ENCODE measurements at places on chromosomes 1 and 21.
A peak's percentile ranks its signal among the peaks of the same experiment; 100 is the strongest.

- no peak for DNase-seq
These were observed 161.6 kb upstream of the VAMP3 start for GRCh38 chr1:7609311-7609994.

DNA sequence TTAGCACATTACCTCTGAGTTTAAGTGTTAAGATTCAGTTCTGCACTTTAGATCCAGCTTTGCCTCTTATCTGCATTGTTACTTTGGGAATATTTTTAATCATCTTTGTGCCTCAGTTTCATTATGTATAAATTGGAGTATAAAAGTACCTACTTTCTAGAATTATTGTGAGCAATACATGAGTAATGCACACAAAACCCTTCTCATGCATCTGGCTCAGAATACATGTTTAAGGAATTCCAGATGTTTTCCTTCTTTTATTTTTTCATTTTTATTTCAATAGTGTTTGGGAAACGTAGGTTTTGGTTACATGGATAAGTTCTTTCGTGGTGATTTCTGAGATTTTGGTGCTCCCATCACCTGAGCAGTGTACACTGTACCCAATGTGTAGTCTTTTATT, 14.2 kb downstream of the C8A start:
- DNase-seq, result no peak

- peak; percentile 90 for DNase-seq
These were observed 90.5 kb downstream of the GDAP2 start for GRCh38 chr1:117838911-117839310.

DNA sequence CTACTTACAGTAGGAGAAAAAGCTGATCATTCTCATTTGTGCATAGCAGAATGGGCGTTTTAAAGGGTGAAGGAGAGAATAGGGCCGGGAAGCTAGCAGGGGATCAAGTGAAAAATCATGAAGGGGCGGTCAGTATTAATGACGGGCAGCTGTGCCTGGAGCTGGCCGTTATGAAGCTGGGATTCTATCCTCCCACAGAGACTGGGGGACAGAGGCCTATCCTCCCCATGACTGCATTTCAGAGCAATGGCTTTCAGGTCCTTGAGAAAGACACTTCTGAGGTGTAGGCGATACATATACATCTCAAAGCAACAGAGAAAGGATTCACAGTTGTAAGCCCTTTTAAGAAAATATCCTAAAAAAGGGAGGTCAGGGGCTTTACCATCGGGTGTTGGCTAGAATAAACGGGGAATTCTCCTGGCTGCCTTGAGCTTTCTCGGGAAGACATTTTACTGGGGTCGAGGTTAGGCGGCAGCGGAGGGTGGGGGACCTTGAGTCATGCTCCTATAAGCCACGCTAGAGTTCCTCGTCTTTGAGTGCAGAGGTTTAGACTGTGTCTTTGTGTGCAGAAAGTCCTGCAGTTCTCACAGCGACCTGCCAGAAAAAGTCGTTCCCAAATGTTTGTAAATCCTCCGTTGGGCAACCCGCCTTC, 559 bp upstream of the MTARC2 start:
- no peak for DNase-seq

- no peak for DNase-seq
These were observed 20.9 kb downstream of the SDC3 start for GRCh38 chr1:30887485-30888315.

DNA sequence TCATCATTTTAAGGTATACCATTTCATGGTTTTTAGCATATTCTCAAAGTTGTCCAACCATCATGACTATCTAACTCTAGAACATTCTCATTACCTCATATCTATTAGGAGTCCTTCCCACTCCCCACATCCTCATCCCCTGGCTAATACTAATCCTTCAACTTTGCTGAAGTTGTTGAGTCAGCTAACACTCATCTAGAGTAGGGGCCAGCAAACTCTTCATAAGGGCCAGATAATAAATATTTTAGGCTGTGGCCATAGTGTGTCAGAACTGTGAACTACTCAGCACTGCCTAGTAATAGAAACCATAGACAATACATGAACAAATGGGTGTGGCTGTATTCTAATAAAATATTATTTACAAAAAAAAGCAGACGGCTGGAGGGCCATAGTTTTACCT, 43.0 kb downstream of the TOR3A start:
- peak; percentile 67 for DNase-seq

DNA sequence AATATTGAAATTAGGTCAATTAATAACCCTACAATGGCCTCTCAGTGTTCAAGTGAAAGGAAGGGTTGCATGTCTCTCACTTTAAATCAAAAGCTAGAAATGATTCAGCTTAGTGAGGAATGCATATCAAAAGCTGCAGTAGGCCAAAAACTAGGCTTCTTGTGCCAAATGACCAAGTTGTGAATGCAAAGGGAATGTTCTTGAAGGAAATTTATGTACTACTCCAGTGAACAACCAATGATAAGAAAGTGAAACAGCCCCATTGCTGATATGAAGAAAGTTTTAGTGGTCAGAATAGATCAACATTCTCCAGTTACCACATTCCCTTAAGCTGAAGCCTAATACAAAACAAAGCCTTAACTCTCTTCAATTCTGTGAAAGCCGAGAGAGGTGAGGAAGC, 10.0 kb downstream of the MAEL start:
- DNase-seq, result peak; percentile 24

GRCh38 chr1:37722181-37723071, 30.1 kb downstream of the CDCA8 start:
- no peak for DNase-seq

GRCh38 chr1:193957556-193958095, 771.2 kb upstream of the B3GALT2 start:
- no peak for DNase-seq

DNA sequence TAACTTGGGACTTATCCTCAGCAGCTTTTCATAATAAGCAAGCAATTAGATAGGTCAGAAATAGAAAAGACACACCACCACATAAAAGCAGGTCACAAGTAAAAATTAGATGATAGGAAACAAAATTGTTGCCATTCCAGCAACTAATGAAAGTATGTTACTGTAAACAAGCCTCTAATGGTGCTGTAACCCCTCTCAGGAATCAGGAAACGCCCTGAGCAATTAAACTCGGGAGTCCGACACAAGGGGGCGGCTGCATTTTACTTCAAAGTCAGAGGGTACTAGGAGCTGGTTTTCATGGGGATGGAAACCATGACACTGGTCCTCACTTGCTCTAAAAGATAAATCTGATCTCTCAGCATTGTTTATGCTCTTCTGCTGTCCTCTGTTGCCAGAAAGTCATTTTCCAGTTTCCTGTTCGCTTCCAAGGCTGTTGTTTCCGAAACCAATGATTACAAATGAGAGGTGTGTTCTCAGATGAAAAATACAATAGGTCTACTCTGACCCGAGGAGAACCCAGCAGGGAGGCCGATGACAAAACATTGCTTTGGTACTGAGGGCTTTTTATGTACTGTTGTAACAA, 93.4 kb downstream of the TGFBR3 start:
- DNase-seq, result no peak

DNA sequence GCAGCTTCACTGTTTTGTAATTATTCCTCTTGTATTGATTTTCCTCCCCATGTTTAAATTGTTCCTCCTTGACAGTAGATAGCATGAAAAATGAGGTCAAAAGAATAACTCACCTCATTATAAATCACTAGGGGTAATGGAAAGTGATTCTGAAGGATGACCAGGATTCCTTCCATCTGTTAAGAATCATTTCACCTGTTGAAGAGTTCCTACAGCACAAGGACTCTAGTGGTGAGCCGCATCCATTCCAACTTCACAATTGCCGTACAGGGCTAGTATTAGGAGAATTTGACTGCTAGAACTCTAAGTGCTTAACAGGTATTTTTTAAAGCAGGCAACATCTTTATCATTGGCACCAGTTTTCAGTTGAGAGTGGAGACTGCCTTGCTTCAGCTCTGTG, 13.7 kb downstream of the PPP1R12B start:
- DNase-seq, result no peak

GRCh38 chr1:24540906-24541710, 14.8 kb upstream of the NCMAP start:
- peak; percentile 73 for DNase-seq

- DNase-seq, result peak; percentile 85
These were observed 88.6 kb upstream of the GNG12 start for GRCh38 chr1:67921725-67922489.
